AG20443 (cell line): ENCODE measurements at places on chromosomes 16 and 17.

- DNase-seq, result peak; percentile 75
Measured at GRCh38 chr17:68981288-68981687, 26.1 kb upstream of the ABCA8 start.

DNA sequence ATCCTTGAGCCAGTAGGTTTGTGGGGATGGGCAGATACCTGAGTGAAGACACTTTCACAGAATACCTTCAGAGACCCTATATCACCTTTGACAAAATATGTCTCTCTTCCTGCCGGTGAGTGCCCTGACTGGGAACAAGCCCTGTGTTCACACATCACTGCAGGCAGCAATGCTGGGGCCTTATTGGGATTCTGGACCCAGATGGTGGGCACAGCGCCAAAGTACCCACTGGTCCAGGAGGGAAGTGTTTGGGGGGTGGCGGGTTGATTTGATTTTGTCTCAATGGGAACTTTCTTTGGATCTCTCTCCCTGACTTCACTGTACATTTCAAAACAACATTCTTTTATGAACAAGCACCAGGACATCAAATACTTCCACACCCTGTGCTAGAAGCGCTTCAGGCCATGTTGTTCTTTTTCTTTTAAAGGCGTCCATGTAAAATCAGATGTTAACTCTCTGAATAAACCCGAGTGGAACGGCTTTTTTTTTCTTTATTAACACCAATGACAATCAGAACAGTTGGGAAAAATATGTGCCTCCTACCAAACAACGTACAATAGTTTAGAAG lies 62.4 kb upstream of the AKTIP start:
- no peak for DNase-seq

- DNase-seq, result peak; percentile 70
Measured at GRCh38 chr17:7650509-7651096, at the start of gene ATP1B2. Gene ATP1B2, plus strand, starts transcription at chr17:7650926. Its CDS starts 593 bp downstream, at chr17:7651519.

DNA sequence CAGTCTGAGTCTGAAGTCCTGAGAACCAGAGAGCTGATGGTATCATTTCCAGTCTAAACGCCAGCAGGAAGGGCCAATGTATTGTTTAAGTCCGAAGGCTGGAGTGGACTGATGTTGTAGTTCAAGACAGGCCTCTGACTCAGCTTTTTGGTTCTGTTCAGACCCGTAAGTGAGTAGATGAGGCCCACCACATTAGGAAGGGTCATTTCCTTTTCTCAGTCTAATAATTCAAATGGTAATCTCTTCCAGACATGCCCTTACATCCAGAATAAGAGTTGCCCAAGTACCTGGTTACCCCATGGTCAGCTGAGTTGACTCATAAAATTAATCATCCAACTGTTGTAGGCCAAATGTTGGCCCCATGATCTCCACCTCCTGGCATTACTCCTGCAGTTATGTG lies 442.6 kb upstream of the HSBP1 start:
- peak; percentile 24 for DNase-seq

DNA sequence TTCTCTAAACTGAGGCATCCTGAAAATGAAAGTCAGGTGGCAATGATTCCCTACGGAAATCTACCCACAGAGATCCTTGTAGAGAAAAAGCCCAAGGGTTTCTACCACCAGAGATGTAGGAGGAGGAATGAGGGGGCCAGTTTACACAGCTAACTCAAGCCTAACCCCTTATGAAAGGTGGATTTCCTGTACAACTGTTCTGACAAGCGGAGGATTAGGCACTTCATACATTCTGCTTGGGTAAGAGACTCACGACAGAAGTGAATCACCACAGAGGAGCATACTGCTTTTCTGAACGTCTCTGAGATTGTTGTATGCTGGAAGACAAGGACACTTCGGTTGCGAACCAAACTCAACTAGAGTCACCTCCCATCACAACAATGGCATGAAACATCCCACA lies 72.7 kb downstream of the SMG6 start:
- no peak for DNase-seq

GRCh38 chr17:20187049-20187448 lies 177.9 kb downstream of the SPECC1 start:
- DNase-seq, result no peak

DNA sequence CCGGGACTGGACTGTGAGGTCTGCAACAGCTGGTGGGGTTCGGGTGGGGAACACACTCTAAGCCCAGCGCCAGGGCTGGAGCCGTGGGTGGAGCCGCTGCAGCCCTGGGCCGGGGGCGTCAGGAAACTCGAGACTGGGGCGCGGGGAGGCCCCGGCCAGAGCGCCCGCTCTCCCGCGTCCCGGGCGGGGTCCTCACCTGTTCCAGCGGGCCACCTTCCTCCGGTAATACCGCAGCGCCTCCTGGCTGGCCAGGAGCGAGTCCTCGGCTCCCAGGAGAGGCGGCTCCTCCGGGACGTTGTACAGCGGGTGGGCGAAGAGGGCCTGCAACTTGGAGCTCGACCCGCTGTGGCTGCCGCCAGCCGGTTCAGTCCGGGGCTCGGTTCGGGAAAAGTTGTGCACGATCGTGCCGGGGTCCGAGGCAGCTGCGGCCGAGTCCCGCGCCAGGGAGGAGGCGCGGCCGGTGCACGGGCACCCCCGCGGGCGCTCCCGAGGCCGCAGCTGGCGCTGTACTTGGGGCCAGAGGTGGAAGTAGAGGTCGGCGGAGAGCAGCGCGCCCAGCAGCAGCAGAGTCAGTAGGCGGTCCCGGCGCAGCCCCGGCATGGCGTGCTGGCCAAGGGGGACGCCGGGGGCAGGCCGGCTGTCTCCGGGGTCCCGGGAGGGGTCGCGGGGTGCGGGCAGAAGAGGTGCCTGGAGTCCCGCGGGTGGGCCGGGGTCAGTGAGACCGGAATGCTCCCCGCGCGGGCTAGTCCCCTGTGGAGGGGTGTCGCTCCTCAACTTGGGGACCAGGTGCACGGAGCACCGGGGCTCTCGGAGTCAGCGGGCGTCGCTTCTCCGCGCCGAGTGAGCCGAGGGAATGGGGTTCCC lies 868 bp downstream of the FAM20A start:
- peak; percentile 67 for DNase-seq

GRCh38 chr16:28260193-28260592 lies 32.1 kb upstream of the SBK1 start:
- DNase-seq, result no peak

- no peak for DNase-seq
Measured at GRCh38 chr16:15934991-15935390, 14.4 kb upstream of the ABCC1 start.

DNA sequence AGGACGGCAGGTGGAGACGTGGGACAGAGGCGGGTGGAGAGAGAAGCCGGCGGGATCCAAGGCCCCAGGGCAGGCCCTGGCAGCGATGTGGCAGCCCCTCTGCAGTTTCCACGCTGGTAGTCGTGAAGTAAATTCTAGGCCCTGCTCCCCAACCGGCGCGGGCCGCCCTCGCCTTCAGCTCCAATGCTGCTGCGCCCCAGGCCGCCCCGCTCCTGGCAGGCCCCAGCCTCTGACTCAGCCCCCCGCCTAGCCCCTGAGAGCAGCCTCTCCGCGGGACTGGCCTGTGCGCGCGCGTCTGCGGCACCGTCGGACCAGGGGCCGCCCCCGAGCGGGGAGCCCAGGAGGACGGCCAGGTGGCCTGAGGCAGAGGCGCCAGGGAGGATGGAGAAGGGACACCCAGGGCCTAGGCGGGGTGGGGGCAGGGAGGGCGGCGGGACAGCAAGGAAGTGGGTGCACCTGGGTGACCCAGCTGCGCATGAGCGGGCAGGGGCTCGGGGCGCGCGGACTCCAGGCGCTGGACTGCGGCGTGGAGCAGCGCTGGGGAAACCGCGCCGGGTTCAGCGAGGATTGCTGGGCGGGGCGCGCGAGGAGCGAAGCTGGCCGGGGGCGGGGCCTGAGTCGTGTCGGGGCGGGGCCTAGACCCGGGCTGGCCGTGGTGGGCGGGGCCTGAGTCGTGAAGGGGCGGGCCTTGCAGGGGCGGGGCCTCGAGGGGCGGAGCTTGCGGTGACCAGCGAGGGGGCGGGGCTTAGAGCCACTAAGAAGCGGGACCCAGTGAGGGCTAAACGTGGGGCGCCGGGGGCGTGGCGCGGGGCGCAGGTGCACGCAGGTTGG lies 29.6 kb downstream of the ZNF778 start:
- DNase-seq, result peak; percentile 100

- DNase-seq, result no peak
Measured at GRCh38 chr16:25005445-25006306, 9.5 kb downstream of the ARHGAP17 start.

DNA sequence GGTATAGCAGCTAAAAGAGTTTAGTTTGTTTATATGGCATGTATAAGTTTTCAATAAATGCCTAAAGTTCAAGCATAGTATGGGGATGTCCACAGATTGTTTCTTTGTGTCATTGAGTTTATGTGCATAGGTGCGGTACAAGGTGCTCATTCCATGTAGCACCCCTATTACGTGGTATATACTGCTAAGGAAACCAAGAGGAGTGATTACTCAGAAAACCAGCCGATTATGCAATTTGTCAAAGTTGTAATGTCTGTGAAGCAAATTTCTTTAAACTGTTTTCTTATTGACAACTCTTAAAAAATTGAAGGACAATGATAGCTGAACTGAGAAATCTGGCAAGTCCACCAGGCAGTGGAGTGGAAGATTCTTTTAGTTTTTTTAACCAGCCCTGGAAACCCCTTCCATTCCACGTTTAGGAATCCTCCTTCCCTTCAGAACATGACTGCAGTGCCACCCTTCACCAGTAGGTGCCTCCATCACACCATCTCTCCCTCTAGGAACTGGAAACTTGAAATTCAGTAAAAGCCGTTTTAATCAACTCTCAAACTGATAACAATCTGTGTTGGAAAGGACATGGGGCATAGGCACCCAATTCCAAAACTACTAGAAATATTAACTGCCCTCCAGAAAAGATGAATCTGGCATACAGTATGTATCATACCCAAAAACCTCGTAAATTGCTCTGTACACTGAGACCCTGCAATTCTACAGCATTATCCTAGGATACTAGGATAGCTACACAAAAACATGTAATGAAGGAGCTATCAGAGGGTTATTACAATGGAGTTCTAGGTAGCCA lies 43.5 kb downstream of the REXO5 start:
- DNase-seq, result peak; percentile 58

- peak; percentile 76 for DNase-seq
Measured at GRCh38 chr16:84689111-84689510, 10.7 kb upstream of the USP10 start.

DNA sequence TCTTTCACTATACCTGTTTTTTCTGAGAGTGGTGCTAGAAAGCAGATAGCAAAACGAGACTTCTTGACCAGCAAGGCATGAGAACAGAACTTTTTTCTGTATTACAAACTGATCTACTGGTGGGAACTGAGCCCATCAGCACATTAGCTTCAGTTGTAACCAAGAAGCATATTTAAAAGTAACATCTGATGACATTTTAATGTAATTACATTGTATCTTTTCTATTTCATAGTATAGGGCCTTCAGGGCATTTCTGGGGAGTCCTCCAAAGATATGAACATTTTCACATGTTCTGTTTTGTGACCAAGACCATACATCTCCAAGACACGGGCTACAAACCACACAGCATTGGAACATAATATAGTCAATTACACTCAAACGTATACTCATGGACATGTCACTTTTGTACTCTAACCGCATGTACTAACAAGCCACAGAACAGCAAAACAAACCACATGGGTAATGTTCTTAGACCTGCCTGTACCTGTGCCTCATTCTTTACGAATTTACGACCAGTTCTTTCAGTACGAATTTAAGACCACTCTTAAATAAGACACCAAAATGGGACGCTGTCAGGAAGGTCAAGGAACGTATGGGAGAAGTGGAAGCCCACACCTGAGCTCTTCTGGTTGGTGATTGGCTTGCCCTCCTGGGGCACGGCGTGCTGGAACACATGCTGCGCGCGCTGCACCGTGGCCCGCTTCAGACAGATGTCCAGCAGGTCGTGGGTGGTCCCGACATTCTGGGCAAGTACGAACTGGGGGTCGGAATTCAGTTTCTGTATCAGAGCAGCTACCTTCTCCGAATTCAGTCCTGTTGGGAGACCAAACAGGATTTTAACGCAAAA lies 825 bp downstream of the BLMH start:
- DNase-seq, result peak; percentile 70

- no peak for DNase-seq
Measured at GRCh38 chr17:5789528-5789927, 205.2 kb upstream of the NLRP1 start.

GRCh38 chr17:7393613-7394451 lies 493 bp downstream of the PLSCR3 start:
- peak; percentile 47 for DNase-seq

DNA sequence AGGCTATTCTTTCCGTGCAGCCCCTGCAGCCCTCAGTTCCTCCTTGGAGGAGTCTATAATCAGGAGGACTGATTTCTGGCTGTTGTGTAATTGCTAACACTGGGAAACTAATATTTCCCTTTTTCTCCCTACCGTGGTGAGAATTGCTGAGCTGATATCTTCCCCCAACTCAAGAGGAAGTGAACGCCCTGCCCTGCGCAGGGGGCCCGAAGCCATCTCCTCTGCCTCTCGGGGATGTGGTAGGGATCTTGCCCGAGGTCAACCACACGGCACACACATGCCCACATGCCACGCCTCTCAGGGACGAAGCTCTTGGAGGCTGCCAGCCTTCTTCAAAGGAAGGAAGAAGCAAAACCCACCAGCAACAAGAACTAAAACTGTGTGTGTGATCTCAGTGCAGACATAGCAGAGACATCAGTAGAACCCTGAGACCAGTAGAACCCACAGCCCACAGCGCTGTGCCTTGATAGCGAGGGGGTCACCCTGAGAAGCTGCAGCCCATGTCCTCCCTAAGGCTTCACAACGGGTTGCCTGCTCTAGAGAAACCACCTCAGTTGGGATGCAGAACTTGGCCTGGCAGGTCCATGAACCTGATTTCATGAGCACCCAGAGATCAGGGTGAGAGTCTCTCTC lies 8.9 kb upstream of the ULK2 start:
- no peak for DNase-seq
